ENCODE measurements at places on chromosomes 7 and 10.

DNA sequence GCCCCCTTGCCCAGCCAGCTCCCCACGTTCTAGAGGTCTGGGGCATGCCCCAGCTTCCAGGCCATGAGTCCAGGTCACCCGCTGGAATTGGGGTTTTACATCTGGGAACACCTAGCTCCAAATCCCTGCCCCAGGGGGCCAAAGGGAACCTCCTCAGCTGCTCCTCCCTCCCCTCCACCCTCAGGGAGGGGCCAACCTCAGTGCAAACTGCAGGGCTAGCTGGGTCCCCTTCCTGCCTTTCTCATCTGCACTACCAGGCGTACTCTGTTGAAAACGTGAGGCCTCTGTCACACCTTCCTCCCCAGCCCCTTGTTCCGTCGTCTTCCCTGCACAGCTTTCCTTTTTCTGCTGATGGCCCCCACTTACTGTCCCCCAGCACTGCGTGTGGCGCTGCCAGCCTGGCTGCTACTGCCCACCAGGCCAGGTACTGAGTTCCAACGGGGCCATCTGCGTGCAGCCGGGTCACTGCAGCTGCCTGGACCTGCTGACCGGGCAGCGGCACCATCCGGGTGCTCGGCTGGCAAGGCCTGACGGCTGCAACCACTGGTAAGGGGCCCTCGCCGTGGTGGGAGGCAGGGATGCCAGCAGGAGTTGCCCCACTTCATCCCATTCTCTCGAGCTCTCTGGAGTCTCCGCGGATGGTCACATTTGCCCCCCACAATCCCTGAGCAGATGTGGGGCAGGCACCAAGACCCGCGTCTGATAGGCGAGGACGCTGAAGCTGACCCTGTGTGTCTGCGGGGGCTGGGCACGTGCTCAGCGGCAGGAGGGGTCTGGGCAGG is 24.7 kb upstream of the ZNF862 start:
- no peak for DNase-seq

GRCh38 chr10:131776496-131776895 is 124.3 kb upstream of the PPP2R2D start:
- no peak for DNase-seq

DNA sequence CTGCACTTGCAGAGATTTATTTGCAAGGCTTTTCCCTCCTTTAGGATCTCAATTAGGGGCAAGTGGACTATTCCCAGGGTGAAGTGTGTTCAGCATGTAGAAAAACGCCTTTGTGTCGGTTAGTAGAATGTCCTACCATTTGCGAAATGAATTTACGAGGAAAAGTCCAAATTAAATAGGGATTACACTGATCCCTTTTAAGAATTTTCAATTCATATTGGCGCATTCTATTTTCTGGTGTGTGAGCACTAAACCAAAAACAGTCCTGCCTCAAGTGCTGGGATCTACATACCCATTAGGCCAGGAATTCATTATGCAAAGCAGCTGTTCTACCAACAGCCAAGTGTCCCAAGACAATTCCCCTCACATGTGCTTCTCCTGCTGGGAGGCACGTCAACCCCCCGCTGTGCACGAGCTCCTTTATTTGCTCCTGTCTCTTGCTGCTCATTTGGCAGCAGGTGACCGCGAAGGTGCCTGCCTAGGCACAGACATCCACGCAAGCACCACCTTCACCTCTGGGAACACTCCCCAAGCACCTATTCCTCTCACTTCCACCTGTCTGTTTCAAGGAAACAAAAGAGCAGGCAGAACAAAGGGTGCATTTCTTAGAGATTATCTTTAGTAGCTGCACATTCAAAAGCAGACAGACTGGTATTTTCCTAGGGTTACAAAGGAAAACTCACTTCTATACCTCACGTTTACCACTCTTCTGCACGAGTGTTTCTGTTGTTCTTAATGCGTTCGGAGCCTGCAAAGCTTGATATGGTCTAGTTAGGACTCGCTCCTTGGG is 134.6 kb upstream of the FGFR2 start:
- no peak for DNase-seq

DNA sequence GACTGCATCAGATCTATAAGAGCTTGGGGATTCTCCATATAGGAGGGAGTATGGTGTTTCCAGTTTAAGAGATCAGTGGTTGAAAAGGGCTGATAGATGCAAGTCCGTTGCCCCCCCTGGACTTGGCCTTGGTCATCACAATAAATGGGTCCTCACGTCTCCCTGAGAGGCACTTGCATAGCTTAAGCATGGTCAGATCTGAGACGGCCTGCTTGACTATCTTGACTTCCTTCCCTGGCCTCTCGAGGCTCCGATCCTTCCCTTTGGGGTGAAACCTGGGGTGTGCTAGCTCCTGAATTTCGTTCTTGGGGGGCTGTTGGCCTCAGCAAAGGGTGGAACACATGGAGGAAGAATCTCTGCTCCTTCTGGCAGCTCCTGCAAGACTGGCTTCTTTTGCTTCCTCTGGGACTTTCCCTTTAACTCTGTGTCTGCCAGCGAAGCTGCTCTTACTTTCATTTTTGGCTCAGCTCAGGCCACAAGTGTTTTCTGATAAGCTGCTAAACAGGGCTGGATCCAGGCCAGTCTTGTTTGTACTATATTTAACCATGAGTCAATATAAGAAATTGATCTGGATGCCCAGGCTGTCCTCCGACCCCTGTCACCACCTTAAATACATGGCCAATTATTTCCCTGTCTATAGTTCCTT is 11.2 kb upstream of the ZNF485 start:
- DNase-seq = peak; percentile 34

GRCh38 chr7:1918063-1918645 is 248.1 kb downstream of the ELFN1 start:
- no peak for DNase-seq

- no peak for DNase-seq
Observed at GRCh38 chr10:71523756-71524155, 127.0 kb downstream of the CDH23 start.

DNA sequence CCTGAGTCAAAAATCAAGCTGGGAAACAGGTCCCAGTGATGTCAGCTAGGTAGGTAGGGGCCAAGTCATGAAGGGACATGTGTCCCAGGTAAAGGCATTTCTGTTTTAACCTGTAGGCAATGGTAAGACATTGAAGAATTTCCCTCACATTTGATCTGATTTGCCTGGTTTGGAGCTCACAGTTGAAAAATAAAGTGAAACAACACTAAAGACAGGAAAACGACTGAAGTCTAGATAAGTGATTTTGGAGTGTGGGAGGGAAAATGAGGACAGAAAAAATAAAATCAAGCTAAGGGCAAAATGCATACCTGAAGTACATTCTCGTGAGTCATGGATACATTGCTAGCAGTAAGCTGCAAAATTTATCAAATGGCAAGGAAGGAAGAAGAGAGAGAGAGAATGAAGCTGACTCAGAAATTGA is 169.9 kb downstream of the SKIDA1 start:
- no peak for DNase-seq

DNA sequence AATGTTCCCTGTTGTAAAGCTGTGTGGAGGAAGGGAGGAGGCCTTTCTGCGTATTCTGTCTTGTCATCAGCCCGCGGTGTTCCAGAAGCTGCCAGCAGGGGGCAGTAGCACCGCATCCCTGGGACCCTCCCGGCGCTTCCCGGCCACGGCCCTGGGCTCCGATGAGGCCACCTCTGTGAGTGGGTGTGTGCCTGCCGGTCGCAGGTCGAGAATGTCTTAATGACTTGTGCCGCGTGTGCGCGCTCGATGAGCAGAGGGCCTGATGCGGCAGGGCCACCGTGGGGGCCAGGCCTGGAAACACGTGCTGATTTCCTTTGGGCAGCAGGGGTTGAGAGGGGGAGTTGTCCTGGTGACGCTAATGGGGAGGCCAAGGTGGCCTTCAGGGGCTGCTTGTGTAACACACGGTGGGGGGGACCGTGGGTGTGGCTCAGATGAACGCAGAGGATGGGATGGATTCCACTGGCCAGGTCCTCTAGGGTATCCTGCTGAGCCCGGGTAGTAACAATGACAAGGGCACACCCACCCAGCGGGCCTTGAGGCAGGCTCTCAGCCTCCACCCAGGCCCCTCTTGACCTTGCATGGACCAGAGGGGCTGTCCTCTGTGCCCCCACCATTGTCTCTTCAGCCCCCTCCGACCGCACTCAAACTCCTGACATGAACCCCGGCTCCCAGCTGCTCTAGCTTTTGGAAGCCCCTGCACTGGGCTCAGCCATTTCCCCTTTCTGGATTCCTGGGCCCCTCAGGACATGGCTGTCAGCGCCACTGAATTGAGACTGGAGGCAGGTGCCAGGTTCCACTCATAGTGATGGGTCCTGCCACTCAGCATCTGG is 135.9 kb upstream of the PODXL start:
- peak; percentile 52 for DNase-seq

DNA sequence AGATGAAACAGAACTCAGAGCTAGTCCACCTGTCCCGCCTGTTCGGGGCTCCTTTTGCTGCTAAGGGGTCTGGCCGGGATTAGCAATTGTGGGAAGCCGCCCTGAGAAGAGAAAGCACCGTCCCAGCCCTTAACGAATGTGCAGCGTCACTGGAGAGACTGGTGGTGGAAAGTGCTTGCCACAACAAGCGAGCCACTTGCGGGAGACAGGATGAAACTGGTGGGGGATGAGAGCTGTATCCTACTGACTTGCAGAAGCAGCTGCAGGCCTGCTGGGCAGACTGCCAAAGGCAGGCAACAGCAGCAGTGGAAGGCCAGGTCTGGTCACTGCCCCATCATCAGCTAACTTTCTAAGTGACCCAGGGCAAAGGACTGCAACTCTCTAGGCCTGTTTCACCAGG is 95.4 kb downstream of the FAM53B start:
- no peak for DNase-seq

DNA sequence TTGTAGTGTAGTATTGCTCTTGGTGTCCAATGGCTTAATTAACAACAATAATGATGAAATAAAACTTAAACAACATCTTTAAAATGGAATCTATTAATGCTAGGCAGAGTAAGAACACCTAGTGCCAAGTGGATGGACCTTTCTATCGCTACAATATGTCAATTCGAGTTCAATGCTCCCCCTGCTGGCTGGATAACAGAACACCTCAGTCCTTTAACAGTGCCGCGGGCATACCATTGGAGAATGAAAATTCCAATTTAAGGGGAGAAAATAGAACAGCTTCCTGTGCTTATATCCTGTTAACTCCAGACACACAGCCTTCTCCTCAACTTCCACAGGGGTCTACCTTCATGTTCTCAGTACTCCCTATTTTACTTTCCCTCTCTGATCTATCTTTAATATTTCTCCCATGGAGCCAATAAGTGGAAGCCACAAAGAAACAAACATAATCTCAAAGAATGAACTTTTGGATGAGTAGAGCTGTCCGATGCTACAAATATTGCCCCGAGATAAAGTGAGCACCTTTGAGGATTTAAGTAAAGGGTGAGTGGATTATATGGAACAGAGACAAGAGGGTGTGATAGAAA is 41.4 kb downstream of the COL1A2 start:
- DNase-seq = peak; percentile 1

DNA sequence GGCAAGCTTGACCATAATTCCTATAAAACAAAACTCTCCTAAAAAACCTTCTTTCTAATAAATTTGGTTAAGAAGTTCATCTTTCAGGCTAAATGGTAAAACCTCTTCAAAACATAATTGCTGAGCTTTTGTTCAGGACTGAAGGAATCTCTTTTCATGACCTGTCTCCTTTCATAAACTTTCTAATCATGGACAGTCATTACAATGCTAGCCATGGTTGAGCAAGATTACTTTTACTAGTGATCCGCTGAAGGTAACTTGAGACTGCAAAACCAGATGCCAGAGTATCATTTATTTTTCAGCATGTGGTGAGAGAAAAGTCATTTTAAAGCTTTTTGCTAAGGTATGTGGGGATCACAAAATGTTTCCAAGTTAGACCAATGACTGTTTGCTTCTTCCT is 186.4 kb upstream of the RHOBTB1 start:
- DNase-seq = no peak

DNA sequence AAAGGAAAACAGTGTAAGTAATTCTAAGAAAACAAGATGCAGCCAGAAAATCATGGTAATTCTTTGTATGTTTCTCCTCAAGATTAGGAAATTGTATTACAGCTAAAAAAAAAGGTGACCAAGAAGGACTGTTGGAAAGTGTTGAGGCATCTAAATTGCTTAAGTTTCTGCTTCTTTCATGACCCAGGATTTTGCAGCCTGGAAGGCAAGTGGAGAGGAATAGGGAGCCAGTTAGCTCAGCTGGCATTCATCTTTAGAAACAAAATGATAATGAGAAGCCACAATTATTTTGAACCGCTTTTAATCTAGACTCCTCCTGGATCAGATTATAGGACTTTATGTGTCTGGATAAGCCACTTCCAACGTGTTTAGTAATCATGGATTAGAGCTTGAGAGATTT is 56.8 kb upstream of the TMEM229A start:
- DNase-seq = no peak

GRCh38 chr7:93858857-93859256 is 31.7 kb downstream of the TFPI2 start:
- no peak for DNase-seq

Data from GM12892 (cell line).